ENCODE measurements at places on chromosomes 4 and X.

- DNase-seq, result no peak
These were observed 28.2 kb downstream of the FAM149A start for GRCh38 chr4:186132577-186133242.

- no peak for DNase-seq
These were observed 28.5 kb downstream of the TBCK start for GRCh38 chr4:106287353-106287969.

DNA sequence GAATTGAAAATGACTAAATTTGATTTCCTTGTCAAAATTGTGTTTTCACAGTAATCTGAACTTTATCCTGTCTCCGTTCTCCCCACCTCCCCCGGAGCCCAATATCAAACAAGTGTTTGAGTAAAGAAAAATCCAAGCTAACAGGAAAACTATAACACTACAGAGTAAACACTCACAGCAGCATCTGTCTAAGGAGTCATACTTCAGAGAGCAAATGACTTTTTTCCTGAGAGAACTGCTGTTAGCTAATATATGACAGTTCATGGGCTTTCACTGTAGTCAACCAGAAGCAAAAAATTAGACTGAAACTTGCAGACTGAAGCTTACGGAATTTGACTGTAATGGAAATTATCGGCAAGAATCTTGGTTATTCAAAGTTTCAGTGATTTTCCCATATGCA lies 321.7 kb downstream of the ANKRD50 start:
- DNase-seq, result no peak

DNA sequence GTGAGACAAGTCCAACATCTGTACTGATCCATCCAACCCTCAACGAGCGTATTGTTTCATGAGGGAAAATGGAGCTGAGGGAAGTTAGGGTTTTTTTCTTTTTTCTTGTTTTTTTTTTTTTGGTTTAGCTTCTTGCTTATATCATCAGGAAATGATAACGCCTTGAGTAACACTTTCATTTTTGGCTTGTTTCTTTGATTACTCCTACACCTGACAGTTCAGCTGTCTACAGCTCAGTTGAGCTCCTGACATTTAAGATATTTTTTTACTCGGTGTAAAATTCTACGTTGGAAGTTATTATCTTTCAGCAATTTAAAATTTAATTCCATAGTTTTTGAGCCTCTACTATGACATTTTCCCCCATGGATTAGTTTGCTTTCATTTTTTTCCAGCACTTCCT lies 691.0 kb upstream of the HTR2C start:
- DNase-seq, result no peak

GRCh38 chrX:71616672-71617529 lies 1.4 kb downstream of the CXCR3 start:
- DNase-seq, result no peak

- DNase-seq, result no peak
These were observed 25.8 kb upstream of the AMELX start for GRCh38 chrX:11267425-11267824.

DNA sequence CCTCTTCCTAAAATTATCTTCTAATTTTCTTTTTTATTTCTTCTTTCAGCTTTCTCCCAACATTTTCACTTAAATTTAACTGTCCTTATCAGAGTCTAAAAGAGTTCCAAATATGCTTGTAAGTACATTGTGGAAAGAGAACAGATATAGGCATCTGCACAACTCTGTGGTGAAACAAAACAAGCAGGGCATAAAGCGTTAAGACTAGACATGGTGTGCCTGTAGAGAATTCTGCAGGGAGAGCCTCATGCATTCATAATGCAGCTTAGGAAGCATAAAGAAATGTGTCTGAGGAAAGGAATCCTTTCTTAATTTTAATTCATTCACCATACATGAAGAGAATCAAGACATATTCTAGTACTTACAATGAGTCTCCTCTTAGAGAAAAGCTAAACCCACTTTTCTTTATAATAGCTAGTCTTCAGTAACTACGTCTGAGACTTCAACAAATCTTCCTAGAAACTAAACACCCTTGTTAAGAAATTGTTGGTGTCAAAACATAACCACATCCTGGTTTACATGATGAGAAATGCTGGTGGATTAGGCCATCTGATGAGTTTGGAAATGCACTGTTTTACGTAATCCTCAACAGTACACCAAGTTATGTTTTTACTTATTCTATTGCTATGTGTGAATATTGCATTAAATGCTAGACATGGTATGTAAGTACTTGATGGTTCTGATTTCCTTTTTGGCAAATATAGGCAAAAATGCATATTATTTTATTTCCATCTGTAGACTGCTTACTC lies 307.8 kb upstream of the GIMD1 start:
- DNase-seq, result no peak

GRCh38 chr4:25954293-25954904 lies 40.4 kb downstream of the SMIM20 start:
- DNase-seq, result no peak

- no peak for DNase-seq
These were observed 3.3 kb upstream of the BBS7 start for GRCh38 chr4:121873604-121874003.

DNA sequence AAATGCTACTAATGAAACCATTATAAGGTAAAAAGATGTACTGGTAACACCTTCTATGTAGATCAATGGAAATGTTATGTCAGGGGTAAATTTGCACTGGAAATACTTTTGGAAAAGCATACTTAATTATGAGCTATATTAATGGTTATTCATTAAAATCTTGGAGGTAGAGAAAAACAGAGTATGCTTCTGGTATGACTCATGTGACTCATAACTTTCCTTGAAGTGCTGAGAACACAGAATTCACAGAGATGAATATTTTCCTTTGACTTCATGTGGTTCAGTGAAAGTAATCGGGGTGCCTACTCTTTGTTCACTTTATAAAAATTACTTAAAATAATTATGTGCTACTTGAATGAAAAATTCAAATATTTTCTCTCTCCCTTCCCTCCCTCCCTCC lies 254.2 kb downstream of the KCTD8 start:
- no peak for DNase-seq

DNA sequence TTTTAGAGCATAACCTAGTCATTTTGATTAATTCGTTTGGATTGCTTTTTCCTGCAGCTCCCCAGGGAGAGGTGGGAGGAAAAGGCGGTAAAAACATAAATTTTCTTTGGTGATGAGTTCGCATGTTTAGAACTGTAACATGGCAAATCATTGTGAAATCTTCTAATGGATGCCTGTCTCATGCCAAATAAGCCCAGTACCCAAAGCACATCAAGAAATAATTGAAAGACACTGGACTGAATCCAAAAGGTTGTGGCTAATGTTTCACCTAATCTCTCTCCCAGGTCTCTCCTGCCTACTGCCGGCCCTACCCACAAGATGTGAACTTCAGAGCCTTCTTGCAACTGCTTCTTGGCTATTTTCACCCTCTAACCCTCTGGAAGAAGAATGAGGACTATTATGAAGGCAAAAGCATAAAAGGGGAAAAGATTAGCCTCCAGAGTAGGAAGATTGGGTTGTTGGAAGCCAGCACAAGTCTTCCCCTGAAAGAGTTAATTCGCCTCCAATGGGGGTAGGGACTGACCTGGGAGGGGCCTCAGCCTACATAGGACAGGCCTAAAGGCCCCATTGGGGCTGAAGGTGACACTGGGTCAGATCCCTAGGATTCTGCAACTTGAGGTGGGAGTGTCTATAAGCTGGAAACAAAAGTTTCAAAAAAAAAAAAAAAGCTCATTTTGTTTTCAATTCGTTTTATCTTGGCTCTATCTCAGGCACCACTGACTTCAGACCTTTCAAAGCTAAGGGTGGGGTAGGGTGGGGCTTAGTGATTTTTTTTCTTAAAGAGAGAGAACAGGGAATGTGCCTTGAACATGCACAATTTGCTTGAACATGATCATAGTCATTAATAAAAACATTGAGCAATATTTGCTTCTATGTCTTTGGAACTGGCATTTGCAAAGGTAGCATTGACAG lies 278.6 kb upstream of the KLF3 start:
- DNase-seq, result no peak

GRCh38 chr4:34943741-34944386 lies 1300.5 kb downstream of the ARAP2 start:
- no peak for DNase-seq

DNA sequence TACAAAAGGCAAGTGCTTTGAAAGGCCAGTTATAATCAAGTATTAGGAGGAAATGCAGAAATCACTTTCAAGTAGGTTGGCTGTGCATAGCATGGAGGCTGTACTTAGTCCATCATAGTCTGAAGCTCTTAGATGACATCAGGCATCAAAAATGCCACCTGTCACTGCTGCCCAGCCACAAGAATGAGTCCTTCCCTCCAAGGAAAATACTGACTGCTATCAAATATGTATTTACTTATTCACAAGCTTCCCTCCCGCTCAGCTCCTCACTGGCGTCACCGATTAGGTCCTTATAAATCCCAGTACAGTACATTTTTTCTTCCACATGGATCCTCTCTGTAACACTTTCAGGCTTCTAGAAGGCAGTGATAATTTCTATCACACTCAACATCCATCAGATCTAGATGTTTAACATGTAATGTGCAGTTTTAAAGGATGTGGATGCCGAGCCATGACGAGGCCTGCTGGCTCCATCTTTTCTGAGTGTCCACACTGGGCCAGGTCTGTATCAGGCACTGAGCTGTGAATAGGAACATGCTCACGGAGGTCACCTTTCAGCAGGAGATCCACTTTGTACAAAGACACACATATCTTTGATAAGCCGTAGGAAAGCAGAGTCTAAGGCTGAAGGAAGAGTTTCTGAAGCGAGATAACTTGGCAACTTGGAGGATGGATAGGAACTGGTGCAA lies 121.9 kb downstream of the PALLD start:
- no peak for DNase-seq

GRCh38 chrX:110410603-110411002 lies 52.0 kb downstream of the RTL9 start:
- no peak for DNase-seq

GRCh38 chr4:43351970-43352806 lies 459.7 kb downstream of the GRXCR1 start:
- no peak for DNase-seq

- no peak for DNase-seq
These were observed 21.5 kb downstream of the ARSJ start for GRCh38 chr4:113957956-113958355.

- DNase-seq, result peak; percentile 45
These were observed 213.4 kb upstream of the S100G start for GRCh38 chrX:16436348-16437188.

GRCh38 chr4:141636771-141637460 lies 533 bp downstream of the IL15 start:
- DNase-seq, result peak; percentile 33

DNA sequence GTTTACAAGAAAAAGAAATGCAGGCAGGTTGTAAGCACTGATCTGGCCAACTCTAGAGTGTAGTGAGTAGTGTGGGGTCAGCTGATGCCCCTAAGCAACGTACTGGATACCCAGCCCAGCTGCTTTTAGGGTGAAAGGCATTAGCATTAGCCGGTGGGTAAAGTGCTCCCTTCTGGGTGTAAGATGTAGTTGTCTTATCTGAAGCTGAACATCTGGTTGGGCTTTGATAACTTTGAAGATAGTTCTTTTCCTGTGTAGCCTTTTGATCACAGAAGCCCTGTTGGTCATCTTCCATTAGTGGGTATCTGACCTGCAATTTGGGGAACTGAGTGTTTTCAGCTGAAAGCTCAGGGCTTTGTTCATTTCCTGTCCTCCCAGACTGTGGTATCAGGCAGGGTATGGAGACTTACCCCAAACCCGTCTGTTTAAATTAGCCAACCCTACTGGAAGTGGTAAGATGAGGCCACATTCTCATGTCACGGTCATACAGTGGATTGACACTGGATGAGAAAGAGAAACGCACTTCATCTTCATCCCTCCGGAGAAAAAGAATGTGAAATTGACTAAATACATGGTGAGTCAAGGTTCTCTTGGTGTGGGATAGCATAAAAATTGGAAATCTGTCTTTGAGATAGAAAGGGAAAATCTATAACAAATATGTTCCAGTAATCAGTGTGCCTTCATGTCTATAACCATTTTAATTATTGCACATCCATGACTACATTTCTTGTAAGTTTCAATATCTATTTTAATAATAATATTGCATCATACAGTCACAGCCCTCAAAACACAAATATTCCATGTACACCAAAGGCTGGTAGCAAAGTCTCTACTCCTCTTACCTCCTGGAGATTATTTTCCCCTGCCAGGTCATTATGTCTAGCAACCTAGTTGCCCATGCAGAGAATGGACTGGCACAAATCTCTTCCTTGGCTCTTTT lies 8.7 kb downstream of the RHOH start:
- peak; percentile 58 for DNase-seq

GRCh38 chrX:106783716-106784115 lies 18.8 kb upstream of the TBC1D8B start:
- DNase-seq, result no peak

DNA sequence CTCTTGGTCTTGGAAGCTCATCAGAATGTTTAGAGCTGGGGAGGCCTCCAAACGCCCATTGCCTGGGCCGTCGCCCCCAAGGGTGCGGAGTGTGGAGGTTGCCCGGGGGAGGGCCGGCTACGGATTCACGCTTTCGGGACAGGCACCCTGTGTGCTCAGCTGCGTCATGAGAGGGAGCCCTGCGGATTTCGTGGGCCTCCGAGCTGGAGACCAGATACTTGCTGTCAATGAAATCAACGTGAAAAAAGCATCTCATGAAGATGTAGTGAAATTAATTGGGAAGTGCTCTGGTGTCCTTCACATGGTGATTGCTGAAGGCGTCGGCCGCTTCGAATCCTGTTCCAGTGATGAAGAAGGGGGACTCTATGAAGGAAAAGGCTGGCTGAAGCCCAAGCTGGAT lies 23.3 kb downstream of the RGS12 start:
- DNase-seq, result no peak

DNA sequence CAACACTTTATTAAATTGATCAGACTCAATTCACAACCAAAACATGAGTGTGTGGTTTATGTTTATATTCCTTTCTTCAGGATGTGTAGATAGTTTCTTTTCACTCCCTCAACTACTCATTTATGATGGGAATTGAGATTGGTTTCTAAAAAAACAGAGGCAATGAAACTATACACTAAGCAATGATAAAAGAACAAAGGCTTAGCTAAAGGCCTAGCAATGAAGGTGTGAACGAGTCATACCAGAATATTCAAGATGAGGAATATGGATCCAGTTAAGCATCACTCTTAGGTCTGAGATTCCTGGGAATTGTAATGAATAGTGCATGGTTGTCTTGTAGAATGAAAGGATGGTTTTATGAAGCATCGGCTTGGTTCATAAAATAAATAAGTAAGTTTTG lies 17.5 kb upstream of the RASL11B start:
- no peak for DNase-seq

DNA sequence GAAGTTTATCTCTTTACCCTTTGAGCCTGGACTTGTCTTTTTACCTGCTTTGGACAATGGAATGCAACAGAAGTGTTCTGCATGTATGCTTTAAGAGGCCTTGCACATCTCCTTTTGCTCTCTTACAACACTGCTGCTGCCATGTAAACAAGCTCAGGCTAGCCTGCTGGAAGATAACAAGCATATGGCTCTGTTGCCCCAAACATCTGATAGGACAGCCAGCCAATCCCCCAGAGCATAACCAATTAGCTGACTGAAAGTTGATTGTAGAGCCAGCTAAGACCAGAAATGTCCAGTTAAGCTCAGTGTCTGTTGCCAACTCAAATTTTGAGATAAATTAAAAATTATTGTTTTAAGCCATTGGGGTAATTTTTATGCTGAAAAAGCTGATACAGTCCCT lies 510.6 kb upstream of the CNKSR2 start:
- no peak for DNase-seq
